ENCODE measurements at places on chromosomes 12 and 14. TPM values are rescaled to one million over a fixed set of nuclear protein-coding genes. Genes with fewer than 3 reads are reported as not detected.

DNA sequence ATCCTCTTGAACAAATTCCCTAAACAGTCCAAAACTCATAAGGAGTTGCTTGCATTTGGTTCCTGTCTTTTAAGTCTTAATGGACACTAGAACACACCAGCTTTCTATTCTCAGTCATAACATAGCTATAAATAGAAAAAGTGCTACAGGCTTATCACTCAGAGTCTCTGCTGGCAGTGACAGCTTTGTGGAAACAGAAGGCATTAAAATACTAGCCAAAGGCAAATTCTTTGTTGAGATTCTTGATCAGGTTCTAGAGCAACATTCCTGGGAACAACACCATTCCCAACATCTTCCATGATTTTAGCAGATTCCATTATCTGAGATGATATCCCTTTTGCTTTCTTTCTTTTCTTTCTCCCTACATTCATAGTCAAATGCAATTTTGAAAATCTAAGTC is 207.7 kb upstream of the PLEKHG7 start:
- DNase-seq, result no peak

GRCh38 chr12:106956048-106956578 is 406 bp downstream of the TMEM263 start:
- DNase-seq, result peak; percentile 70

DNA sequence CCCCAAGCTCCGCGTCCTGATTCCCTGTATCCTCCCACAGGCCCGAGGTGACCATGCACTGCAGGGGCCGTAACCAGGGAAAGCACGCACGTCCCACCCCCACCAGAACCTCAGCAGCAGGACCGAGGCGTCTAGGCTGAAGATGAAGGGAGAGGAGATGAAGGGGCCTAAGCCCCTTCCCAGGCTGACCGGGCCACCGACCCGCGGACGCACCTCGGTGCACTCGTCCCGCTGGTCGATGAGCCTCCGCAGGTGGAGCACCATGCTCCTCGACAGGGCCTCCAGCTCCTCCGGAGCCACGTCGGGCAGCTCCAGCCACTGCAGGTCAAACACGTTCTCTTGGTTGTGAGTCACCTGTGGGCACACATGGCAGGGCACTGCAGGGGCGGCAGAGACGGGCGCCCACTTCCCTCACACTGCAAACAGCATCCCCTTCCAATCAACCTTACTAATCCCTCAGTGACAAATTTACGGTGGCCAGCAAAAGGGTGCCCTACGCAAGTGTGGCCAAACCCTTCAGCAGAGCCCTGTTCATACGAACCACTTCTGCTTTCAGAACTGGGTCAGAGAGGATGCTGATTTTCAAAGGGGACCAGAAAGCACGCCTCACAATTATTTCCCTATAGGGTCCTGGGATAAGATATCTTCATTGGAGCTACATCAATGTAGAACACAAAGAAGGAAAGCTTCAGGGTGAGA is 77.8 kb downstream of the CCDC88C start:
- DNase-seq, result no peak

GRCh38 chr12:28961948-28962384 is 187.1 kb upstream of the FAR2 start:
- no peak for DNase-seq

GRCh38 chr14:101963656-101964296 is 597 bp upstream of the DYNC1H1 start:
- no peak for DNase-seq

DNA sequence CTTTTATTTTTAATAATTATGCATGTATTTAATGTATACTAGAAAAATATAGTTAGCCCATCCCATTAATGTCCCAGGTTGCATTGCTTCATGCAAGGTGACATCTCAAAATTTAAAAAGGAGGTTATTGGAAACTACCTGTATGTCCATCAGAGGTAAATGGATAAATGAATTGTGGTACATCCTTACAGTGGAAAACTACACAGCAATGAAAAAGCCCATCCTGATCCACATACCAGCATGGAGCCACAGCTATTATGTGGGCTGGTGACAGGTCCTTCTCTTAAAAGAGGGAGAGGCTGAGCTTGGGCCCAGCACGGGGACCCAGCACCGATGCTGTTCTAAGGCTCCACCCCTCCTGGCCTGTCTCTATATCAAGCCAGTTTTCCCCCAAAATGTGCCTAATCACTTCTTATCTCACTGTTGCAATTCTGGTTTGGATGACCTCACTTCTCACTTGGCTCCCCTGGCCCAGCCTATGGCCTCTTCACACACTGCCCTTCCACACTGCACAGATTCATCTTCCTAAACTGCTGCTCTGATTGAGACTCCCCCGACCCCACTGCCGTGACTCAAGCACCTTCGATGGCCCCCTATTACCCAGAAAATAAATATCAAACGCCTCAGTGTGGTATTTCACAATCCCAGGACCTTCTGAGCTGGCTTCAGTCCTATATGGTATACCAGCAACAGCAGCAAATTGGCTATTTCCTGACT is 97.1 kb upstream of the NCOR2 start:
- DNase-seq, result no peak

GRCh38 chr14:36520601-36521525 is 831 bp upstream of the NKX2-1 start:
- DNase-seq, result peak; percentile 13

DNA sequence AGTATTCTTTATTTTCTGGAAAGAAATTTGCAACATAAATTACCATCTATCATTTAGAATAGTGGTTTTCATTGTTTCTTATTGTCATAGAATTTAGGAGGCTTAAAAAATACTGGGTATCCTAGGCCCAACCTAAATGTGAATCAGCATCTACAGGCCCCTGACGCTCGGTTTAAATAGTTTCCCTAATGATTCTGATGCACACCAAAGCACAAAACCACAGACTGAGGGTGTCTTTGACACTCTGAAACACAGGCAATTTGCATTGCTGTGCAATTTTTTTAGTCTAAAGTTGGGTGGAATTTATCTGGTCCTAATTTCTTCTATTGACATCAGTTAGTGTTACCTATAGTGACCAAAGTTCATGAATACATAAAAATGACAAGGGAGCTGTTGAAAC is 87.6 kb upstream of the SSTR1 start:
- no peak for DNase-seq

GRCh38 chr12:110874781-110875180 is 28.0 kb downstream of the CCDC63 start:
- no peak for DNase-seq

- no peak for DNase-seq
Measured at GRCh38 chr12:112419297-112420133, 768 bp downstream of the PTPN11 start.

- DNase-seq, result no peak
Measured at GRCh38 chr12:109450980-109451379, 26.1 kb downstream of the KCTD10 start.

DNA sequence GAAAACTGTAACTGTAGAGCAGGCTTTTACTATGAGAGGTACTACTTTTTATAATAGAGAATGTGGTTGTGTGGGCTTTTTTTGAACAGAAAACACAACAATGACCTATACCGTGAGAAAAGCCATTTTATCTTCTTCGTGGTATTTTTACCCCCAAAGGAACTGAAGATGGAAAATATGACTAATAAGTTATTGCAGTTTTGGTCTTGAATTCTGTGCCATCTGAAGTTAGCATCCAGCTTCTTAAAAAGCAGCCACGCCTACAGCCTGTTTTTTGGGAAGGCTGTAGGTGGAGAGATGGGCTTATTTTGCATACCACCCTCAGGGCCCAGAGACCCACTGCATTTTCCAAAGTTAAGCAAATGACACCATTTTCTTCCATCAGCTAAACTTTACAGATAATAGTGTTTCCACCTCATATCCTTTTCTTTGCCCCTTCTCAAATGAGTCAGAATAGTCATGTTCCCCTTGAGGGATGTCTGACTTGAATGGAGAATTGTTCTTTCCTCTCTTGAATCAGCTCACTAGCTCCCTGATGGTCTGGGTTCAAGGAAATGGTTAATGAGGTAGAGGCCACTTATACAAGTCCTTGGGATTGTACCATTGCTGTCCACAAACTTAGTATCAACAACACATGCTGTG is 53.0 kb downstream of the TBC1D30 start:
- no peak for DNase-seq

DNA sequence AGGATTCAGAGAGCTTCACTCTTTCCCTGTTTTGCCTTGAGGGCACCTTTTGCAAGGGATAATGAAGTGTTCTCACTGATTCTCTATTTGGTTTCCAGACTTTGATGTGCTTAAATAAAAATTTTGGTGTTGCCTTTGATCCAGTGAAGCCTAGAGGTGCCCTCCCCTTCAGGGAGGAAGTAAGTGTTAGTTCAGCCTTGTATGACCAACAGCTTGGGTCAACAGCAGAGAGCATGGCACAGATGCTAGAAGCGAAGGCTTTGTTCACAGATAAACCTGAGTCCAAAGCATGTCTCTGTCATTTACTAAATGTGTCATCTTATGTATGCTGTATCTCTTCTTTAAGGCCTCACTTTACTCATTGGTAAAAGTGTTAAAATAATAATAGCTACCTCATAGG is 52.8 kb upstream of the STXBP6 start:
- no peak for DNase-seq

DNA sequence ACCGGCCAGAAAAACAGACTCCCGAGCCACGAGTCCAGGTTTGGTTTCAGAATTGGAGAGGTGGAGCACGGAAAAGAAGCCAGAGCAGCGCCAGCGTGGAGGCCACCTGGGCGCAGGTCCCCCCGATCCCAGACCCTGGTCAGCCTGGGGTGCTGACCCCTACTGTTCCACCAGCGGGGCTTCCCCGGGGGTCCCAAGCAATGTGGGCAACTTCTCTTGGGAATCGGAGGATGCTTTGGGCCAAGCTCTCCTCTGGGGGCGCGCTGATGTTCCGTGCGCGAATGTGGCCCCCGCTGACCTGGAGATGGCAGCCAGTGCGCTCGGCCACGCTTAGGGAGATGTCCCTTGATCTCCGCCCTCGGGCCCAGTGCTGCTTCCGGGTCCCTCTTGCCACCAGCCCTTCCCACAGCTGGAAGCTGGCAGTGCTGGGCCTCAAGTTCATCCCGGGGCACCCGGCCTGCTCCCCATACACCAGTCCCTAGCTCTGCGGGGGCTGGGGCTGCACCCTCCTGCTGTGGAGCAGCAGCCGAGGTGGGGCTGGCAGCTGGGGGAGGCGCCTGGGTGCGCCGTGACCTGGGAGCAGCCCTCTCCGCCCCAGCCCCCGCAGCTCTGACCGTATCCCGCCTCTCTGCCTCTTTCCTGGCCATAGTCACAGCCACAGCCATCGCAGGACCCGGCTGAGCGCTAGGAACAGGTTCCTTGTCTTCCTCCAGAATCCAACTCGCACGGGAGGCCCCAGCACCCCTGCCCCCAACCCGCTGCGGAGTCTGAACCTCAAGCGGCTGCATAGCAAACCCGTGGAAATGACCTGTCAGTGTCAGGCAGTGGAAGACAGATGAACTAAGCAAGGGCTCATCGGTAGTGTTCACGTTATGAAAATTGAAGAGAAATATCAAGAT is 91.2 kb downstream of the RCOR1 start:
- DNase-seq, result peak; percentile 63

DNA sequence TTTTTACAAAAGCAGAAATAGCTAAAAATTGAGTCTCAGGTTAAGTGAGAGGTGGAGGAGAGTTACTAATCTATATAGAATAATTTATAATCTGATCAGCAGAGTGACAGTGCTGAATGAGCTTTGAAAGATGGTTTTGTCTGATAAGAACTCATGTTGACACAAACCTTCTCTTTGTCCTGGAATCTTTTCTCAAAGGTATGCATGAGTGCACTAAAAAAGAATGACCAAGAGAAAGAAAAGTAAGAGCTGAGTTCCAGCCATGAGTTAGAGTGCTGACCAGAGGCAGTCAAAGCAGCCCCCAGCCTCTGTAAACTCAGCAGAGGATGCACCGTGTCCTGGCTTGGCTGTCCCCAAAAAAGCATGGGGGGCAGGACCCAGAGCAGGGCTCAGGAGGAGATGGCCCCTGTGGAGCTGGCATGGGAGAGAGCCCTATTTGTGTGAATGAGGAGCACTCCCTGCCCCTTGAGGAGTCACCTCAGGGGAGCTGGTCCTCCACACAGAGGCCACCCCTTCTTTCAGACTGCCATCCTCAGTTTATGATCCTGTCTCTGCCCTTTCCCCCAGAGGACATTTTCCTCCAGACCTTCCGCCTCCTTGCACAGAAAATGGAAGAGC is 129.8 kb downstream of the SEC23A start:
- DNase-seq, result no peak

DNA sequence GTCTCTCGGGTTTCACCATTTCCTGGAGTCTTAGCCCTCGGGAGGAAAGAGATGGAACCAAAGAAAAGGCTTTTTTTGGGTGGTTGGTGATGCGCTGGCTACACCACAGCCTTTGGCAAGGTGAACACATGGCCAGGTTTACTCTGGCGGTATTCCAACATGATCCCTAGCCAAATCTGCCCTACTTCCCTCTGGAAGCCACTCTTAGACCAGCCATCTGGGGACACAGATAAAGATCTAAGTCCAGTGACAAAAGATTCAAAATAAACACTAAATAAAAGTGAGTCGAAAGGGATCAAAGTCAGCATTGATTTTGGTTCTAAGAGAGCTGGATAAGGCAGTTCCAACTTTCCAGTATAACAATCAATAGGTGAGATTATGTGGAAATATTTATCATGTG is 694.5 kb downstream of the VRK1 start:
- DNase-seq, result no peak

LRTM2 gene
- polyA plus RNA-seq, result not detected

CD27 gene
- not detected for polyA plus RNA-seq

TBX5 gene
- polyA plus RNA-seq, result not detected

CCDC92 gene
- 3.1 TPM for polyA plus RNA-seq

All from K562 (cell line).